ENCODE measurements at places on chromosomes 11 and 22.

DNA sequence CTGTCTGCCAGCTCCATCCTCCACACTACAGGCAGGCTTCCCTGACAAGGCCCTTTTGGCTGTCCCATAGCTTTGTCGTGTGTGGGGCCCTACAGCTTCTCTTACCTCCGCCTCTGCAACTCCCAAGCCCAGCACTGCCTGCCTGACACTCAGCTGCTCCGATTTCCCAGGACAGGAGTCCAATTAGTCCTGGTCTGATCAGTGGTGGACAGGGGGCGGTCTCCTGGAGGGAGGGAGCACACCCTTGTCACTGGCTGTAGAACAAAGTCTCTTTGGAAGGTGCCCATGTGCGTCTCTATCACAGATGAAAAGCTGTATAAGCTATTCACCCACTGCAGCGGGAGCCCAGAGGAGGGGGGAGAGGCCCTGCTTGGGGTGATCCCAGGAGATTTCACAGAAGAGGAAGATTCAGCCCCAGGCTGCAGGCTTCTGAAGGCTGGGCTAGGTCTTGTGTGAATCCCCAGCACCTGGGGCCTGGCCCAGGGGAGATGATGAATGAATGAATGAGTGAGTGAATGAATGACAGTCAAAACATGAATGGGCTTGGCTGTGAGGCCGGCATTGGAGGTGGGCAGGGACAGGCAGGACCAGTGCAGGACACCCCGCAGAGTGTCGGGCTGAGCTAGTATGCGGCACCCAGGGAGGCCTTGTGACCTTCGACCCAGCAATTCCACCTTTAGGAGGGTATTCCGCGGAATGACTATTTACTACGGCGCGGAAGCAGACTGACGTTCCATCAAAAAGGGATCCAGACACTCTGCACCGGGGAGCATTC, 142.4 kb downstream of the CACNA1I start:
- DNase-seq, result no peak

GRCh38 chr11:76676636-76677457, 6.3 kb upstream of the LRRC32 start:
- DNase-seq, result no peak

GRCh38 chr22:38783095-38783615, 10.8 kb downstream of the DNAL4 start:
- DNase-seq, result no peak

DNA sequence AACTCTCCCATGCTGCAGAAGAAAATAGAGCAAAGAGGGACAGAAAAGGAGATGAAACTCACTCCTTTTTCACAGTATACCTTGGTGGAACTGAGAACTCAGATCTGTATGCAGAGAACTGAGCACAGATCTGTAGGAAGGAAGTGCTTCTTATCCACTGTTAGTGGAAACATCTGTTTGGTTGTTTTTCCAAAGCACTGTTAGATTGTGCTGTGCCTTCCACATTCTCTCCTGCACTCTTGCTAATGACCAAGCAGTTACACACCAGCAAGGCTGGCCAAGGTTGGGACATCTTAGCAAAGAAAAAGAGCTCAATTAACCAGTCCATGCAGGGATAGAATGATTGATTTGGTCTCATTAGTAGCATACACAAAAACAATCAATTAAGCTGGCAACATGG, 20.1 kb upstream of the SIK2 start:
- DNase-seq, result no peak

DNA sequence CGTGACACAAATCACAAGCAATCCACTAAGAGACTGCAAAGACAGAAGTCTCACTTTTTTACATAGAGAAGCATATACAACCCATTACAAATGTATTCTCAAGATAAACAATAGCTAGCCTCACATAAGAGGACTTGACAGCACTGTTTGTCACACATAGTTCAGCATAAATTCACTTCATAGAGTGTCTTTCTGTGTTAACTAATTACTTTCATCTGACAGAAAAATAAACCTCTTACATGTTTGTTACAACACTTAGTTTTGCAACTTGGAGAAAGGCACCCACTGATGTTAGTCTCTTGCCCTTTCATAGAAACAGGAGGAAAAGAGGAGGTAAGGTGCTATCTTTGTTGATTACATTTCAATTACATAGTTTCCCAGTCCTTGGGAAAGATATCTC, 2221.9 kb upstream of the RAG2 start:
- DNase-seq, result no peak

- no peak for DNase-seq
These were observed 906.9 kb upstream of the RAG2 start for GRCh38 chr11:37504921-37505320.

DNA sequence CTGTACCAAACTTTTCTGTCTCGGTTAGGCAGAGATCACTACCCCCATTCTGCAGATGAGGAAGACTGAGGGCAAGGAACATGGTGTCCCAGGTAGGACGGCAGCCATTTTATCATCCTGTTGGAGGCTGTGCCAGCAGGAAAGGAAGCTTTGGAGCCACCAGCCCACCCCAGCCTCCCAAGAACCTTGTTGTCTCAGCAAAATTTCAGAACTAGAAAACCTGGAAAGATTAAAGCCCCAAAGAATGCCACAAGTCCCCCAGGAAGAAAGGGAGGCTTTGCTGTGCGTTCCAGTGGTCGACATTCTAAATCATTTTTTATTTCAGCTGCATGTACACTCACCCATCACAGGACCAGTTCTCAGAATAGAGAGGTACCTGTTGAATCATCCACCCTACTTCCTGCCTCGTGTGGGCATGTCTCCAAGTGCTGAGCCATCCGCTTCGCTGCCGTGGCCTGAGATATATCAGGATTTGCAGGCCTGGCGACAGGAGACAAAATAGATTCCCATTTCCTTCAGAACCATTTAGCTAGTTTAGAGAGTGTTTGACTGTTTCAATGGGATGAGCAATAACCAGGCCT, 13.0 kb upstream of the EIF3D start:
- DNase-seq, result no peak

DNA sequence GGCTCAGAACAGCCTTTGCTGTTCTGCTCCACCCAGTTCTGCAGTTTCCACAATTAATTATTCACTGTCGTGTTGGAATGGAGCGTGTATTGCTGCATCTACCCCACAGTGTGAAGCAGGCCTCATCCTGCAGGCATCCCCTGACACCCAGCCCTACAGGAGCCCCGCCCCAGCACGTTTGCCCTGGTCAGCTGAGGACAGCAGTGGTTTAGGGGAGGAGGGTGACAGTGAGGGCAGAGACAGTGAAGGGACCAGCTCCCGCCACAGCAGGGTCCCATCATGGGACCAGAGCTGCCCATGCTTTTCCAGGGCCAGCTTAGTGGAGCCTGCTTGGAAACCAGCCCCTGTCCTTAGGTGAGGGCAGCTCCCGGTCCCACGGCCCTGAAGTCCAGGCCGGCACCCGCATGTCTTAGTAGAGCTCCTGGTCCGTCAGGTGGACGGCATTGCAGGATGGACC, 273.0 kb downstream of the TBC1D22A start:
- no peak for DNase-seq

GRCh38 chr22:22712092-22712658, 67.8 kb downstream of the GGTLC2 start:
- DNase-seq, result no peak

GRCh38 chr22:30557243-30557642, 10.7 kb upstream of the SEC14L6 start:
- DNase-seq, result no peak

DNA sequence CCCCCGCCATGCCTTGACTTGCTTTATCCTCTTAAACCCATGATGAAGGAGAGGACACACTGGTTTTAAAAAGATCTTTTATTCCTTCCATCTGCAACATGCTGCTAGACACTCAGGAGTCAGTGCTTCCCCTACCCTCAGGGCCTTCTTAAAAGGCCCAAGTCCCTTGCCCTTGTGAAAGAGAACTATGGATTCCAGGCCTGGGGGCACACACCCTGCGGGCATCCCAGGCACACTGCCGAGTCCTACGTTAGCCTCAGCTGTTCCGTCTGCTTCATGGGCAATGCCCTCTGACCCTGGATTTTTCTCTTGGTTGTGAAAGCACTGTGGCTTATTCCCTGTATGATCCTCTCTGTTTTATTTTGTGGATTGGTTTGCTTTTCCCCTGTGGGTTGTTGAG, 35.1 kb upstream of the RAB1B start:
- DNase-seq, result no peak

DNA sequence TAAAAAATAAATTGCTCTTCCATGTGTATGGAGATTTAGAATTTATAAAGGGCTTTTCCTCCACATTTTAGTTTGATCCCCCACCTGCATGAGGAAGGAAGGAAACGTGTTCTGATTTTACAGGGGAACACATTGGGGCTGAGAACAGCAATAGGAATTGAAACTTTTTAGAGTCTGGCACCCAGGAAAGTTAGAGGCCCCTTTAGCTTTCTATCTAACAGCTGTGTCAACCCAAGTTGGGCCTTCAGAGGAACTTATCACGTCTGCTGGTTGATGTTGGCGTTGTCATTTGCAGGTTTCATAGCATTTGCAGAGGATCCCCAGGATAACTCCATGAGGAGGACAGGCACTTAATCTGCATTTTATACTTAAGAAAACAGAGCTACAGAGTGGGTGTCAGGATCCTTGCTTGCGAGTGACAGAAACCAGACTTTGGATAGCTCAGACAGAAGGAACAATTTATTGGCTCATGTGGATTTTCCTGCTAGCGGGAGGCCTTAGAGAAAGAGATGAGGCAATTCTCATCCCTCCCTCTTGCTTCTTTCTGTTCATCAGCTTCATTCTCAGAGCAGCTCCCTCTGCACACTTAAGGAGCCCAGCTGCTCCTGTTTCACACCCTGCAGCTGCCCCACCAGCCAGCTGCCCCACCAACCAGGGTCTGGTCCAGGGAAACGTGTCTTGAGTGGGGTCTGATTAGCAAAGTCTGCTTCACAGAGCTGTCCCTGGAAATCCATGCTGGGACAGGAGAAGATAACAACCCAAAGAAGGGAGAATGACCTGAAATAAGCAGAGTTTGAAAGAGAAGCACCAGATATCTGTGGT, 92.5 kb upstream of the OR4B1 start:
- DNase-seq, result no peak

DNA sequence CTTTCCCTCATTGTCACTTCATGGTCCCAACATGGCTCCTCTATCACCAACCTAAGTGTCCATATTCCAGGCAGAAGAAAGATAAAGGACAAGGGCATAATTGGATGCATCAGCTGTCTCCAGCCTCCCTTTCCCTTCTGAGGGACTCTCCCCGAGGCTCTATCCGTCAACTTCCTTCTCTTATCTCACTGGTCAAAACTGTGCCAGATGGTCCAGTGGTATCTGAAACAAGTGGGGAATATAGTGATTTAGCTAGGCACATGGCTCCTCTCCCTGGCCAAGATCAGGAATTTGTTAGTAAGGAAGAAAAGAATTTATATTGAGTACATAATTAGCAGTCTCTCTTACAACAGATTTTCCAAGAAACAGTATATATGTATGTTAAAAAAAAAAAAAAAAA, 12.6 kb upstream of the SPON1 start:
- no peak for DNase-seq

DNA sequence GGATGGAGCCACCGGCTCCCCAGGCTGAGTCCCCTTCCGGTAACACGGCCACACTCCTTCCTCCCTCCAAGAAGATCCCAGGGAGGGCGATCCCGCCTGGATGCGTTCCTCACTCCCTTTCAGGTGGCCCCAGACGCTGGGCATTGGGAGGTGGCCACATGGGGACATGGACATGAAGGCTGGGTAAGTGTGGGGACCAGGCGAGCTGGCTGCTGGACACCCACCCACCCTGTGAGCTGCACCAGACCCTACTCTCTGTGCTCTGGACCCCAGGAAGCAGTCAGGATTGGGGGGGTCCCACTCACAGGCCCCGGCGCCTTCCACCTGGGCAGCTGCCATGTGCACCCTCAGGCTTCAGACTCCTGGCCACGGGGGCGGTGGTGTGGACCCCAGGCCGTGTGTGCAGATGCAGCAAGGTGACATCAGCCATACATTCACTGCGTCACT, 932.8 kb downstream of the BRD1 start:
- DNase-seq, result no peak

- no peak for DNase-seq
These were observed 465 bp downstream of the MAPK1 start for GRCh38 chr22:21866833-21867527.

- DNase-seq, result no peak
These were observed 75.7 kb downstream of the TIMP3 start for GRCh38 chr22:32877196-32877595.

- peak; percentile 75 for DNase-seq
These were observed 4.2 kb downstream of the SGSM1 start for GRCh38 chr22:24810043-24810749.

GRCh38 chr22:38881464-38881871, 9.5 kb upstream of the CBX6 start:
- DNase-seq, result no peak

DNA sequence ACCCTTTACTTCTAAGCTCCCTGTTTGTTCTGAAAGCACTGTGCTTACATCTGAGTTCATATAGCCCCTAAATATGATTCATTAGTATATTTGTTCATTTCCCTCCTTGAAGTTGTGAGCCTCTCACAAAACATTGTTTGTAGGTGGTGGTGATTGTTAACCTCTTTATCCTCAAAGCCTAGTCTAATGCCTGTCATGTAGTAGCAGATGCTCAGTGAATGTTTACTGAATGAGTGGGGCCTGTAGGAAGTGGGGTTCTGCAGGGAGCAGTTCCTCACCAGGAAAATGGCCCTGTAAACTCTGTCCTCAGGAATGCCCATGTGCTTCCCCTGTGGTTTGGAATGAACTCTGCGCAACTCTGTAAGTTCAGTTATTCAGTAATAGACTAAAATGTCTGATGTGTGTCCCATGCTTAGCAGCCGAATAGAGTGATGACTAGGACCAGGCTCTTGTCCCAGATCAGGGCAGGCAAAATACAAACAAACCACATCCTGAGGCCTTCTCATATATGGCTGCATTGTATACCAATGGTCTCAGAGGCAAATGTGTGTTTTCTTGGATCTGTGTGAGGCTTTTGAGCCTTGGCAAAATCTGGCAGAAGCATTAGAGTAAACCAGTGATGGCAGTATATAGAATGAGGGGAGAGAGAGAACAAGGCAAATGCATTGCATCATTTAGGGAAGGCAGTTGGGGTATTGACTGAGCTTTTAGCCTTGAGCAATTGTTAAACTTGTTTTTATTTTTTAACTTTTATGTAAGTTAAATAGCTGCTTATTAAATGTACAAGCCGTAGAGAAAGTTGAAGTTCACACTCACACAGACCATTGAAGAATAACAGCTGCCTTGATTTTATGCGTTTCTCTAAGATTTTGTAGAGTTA, 91.4 kb upstream of the BIRC3 start:
- DNase-seq, result no peak

DNA sequence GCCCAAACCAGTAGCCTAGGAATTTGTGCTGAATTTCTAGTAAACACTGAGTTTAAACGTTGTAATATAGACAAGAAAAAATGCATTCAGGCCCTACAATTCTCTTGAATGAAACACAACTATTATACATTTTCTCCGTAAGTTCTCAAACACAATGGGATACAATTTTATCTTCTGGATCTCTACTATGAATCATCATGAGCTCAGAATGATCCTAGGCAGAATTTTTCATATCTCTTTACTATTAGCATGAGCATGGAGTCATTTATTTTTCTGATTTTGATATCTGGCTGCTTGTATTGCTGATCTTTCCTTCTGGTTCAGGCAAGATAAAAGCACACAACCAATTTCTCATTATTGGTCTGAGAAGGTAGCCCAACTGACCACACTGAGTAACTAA, 1123.4 kb upstream of the RAG2 start:
- DNase-seq, result no peak
